Prostate gland (tissue), 2 donors: ENCODE measurements at places on chromosomes 13 and 19. TPM values are rescaled to one million over a fixed set of nuclear protein-coding genes. Genes with fewer than 3 reads are reported as not detected.
A peak's percentile ranks its signal among the peaks of the same experiment; 100 is the strongest.

The ZNF221 gene
- 8.0 TPM for total RNA-seq

The GARIN5A gene
- 16.8 TPM for total RNA-seq

DNA sequence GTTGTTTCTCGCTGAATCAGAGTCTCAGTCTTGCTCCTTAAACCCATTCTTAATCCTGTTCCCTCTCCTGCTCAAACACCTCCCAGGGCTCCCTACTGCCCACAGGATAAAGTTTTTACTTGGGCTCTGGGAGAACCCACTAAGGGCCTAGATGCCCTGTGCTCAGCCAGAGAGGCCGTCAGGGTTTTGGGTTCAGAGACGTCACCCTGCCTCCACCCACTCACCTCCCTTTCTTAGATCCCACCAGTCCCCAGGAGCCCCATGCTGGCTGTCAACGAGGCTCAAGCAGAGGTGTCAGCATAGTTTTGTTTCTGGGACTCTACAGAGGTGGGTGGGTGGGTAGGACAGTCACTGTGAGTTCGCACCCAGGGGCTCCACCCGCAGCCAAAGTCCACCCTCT is 15.5 kb upstream of the CYP4F2 start:
- DNase-seq, result no peak
- H3K4me3 ChIP-seq, result no peak overlapping the region
- H3K27ac ChIP-seq, result no peak overlapping the region
- H3K4me1 ChIP-seq, result no peaks in the 10 kb centered on the region

- H3K4me1 ChIP-seq, result peaks cover 5% of the 10 kb centered on the region
- H3K36me3 ChIP-seq, result no peaks in the 10 kb centered on the region
- no peak overlapping the region for H3K4me3 ChIP-seq
- H3K27me3 ChIP-seq, result no peaks in the 10 kb centered on the region
- DNase-seq, result no peak
Observed at GRCh38 chr13:46569456-46569855, 16.5 kb downstream of the LRCH1 start.

DNA sequence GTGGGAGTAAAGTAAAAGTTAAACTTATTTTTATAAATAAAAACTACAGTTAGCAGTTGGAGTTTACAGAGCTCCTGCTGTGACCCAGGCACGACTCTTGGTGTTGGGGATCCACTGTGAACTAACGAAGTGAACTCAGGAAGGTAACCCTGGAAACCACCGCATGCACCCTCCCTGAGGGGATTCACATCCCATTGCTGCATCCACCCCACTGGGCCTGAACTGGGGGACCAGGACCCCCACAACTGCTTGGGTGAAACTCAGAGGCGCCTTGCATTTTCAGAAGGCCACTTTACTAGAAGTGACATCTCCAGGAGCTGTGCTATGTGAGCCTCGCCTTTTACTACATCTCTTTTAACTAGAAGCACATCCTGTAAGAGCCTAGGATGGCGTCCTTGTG is 166.4 kb downstream of the TEX29 start:
- H3K4me3 ChIP-seq, result no peak overlapping the region
- H3K36me3 ChIP-seq, result no peaks in the 10 kb centered on the region
- H3K27me3 ChIP-seq, result no peaks in the 10 kb centered on the region
- DNase-seq, result no peak
- no peak overlapping the region for H3K27ac ChIP-seq

The LSR gene
- total RNA-seq, result 119 TPM

GRCh38 chr13:103238441-103238840 is 172.2 kb upstream of the SLC10A2 start:
- H3K4me3 ChIP-seq, result no peak overlapping the region
- no peaks in the 10 kb centered on the region for H3K27me3 ChIP-seq
- no peak overlapping the region for H3K27ac ChIP-seq
- H3K36me3 ChIP-seq, result no peaks in the 10 kb centered on the region

The GRK1 gene
- not detected for total RNA-seq

GRCh38 chr19:40641281-40641680 is 40.1 kb downstream of the LTBP4 start:
- H3K27ac ChIP-seq, result peak overlapping the region; percentile 19
- no peaks in the 10 kb centered on the region for H3K36me3 ChIP-seq
- no peaks in the 10 kb centered on the region for H3K27me3 ChIP-seq
- no peaks in the 10 kb centered on the region for H3K4me1 ChIP-seq
- no peak overlapping the region for H3K4me3 ChIP-seq

DNA sequence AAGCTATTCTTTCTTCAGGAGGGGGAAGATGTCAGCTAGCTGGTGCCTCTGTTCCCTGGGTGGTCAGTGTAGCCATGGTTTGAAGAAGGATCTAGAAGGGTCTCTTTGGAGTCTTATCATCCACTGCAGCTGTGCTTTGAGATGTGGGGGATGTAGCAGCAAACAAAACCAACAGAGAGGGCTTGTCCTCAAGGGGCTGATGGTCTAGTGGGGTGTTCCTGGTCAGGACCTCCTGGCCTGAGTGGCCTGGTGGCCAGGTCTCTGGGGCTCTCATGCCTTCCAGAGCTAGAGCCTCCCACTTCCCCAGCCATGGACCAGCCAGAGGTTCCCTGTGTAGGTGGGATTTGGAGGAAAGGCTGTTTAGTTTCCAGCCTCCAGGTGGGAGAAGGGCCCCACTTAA is 40.3 kb downstream of the LYL1 start:
- no peaks in the 10 kb centered on the region for H3K27me3 ChIP-seq
- peak overlapping the region; percentile 95 for H3K27ac ChIP-seq
- H3K4me3 ChIP-seq, result no peak overlapping the region
- H3K4me1 ChIP-seq, result peaks cover 65% of the 10 kb centered on the region
- DNase-seq, result no peak

The SLC10A2 gene
- not detected for total RNA-seq

The DNAAF3 gene
- total RNA-seq, result 0.55 TPM

DNA sequence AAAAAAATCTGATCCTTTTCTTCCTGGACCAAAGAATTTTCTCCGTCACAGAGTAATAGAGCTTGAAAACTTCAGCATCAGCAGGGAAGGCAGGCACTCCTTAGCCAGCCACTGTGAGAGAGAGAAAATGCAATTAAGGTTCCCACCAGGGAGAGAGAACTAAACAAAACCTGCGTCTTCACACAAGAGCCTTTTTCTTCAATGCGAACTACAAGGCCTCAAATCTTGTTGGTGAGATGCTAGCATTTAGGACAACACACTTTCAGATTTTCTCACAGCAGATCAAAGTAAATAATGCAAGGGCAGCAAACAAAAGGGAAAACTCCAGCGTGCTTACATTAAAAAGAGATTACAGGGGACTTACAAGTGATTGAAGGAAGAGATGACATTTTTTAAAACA is 80.1 kb downstream of the DACH1 start:
- no peaks in the 10 kb centered on the region for H3K27me3 ChIP-seq
- no peak overlapping the region for H3K4me3 ChIP-seq
- no peaks in the 10 kb centered on the region for H3K4me1 ChIP-seq

GRCh38 chr13:24742294-24742693 is 21.7 kb upstream of the RNF17 start:
- H3K4me1 ChIP-seq, result no peaks in the 10 kb centered on the region
- peaks cover 9% of the 10 kb centered on the region for H3K27me3 ChIP-seq
- no peaks in the 10 kb centered on the region for H3K36me3 ChIP-seq
- no peak overlapping the region for H3K27ac ChIP-seq
- H3K4me3 ChIP-seq, result no peak overlapping the region

- no peak overlapping the region for H3K4me3 ChIP-seq
- no peak for DNase-seq
- H3K27ac ChIP-seq, result no peak overlapping the region
Observed at GRCh38 chr13:111401151-111401550, 80.7 kb downstream of the TEX29 start.

- H3K4me3 ChIP-seq, result no peak overlapping the region
- no peaks in the 10 kb centered on the region for H3K36me3 ChIP-seq
- peak overlapping the region; percentile 26 for H3K27ac ChIP-seq
- no peaks in the 10 kb centered on the region for H3K4me1 ChIP-seq
- DNase-seq, result no peak
Observed at GRCh38 chr13:26476111-26476781, 81.2 kb upstream of the WASF3 start.
